CD4-positive, alpha-beta T cell treated with Interleukin-15 for 4 hours (primary cell): ENCODE measurements at places on chromosomes 12 and 14.

- no peak for DNase-seq
Observed at GRCh38 chr14:73713206-73713802, 880 bp downstream of the PNMA1 start.

DNA sequence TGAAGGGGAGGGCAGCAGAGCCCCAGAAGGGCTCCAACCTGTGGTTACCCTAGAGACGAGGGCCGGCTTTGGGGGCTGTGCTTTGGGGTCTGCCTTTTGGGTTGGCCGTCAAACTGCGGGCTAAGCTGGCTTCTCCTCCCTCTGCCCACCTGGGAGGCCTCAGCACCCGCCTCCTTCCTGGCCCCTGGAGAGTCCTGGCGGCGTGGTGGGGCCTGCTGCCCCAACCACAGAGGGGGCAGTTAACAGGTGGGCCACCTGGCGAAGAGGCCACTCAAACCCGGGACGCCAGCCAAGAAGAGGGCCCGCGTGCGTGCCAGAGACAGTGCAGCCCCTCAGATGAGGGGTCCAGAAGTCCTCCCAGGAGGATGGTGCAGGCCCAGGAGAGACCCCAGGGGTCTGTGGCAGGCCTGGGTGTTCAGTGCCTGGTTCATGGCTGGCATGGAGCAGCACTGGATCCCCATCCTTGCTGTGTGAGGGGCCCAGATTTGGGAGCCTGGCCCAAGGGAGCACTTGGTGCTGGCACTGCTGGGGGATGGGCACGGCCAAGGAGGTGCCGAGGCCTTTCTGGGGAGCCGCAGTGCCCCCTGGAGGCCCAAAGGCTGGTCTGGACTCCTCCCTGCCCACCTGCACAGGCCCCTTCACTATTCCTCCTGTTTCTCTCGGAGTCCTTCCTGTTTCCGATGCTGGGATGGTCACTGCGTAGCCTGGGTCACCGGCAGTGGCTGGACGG is 48.8 kb downstream of the LRCOL1 start:
- no peak for DNase-seq

GRCh38 chr12:47249719-47250357 is 170.1 kb upstream of the AMIGO2 start:
- no peak for DNase-seq

DNA sequence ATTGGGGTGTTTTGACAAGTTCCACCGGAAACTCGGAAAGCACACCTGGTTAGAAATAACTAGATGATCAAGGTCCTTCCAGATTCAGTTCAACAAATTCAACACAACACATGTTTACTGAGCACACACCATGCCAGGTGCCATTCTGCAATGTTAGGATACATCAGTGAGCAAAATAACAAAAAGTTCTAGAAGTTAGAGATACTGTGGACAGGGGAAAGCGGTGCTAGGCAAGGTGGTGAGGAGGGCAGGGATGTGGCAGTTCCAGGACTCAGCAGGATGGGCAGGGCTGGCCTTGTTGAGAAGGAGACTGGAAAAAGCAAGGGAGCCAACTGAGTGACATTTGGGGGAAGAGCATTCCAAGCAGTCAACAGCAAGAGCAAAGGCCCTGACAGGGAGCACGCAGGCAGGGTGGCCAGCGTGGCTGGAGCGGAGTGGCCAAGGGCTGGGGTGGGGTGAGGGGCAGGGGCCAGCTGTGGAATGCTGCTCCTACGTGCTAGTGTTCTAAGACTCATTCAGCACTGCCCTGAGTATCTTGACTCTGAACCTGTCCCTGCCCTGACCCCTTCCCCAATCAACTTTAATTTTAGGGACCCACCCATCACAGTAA is 19.4 kb upstream of the FAIM2 start:
- no peak for DNase-seq

DNA sequence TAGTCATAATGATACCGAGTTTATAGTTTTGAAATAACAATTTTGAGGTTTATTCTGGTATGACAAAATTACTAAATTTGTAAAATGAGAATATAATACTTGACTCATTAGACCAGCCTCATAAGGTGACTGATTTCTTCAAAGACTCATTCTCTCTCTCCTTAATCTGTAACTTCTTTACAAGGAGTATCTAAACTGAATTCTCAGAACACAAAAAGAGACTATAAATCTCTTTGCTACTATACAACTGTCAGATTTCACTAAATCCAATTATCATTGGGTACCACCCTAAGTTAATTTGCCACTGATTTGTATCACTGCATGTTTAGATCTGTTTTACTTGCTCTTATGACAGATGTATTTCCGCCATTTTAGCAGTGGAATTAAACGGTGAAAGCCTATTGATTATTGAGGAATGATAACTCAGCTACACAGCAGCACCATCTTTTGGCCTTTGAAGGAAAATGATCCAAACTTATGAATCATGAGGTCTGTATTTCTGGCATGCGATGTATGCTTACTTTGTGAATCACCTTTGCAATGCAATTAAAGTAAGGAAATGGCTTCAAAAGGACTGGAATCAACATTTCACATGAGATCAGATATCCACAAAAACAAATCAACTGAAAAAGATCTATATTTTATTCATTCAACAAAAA is 161.2 kb downstream of the RERGL start:
- no peak for DNase-seq

DNA sequence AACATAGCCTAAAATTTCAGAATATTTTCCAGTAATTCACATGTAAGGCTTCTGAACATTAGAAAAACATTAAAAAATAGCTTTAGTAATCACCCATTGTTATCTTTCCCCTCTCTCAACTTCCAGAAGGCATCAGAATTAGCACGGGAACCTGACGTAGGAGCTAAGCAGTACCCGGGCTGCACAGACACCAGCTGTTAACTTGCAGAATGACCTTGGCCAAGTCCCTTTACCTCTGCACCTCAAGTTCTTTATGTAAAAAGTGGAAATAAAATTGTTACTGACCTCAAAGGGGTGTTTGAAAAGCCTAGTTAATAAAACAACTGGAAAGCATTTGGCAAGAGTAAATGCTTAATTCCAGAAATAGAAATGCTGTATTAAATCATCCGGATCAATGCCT is 7.2 kb downstream of the TPH2 start:
- no peak for DNase-seq

DNA sequence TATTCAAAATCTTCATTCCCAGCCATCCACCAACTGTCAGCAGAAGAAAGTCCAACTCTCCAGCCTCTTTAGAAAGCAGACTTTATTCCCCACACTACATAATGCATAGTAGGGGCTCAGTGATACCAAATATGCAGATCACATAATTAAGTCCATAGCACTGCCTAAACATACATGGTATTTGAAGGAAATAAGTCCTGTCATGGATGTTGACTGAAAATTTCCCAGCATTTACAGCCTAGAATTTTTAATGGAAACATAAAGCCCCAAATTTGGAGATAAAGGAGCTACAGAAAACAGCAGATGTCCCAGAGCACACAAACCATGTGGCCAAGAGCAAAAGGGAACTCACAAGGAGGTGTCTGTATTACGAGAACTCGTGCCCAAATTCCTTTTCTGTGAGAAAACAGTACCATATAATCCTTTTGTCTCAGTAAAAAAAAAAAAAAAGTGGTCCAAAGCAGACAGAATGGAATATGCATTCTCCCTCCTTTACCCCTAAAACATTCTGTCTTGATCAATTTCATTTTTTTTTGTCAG is 920.5 kb downstream of the NRXN3 start:
- DNase-seq: no peak

- DNase-seq: no peak
Observed at GRCh38 chr12:70849265-70849960, 71.1 kb downstream of the PTPRR start.

DNA sequence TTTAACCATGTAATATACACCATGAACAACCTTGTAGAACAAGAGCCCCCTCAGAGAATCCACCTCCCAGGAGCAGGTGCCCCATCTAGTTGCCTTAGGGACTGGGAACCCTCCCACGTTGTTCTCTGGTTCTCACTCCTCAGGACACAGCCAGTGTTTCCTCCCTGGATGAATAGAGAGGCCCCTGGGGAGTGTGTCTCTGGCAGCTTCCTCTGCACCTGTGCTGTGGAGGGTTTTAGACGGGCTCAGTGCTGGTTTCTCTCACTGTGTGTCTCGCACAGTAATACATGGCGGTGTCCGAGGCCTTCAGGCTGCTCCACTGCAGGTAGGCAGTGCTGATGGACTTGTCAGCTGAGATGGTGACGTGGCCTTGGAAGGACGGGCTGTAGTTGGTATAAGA is 581.3 kb downstream of the TMEM121 start:
- no peak for DNase-seq

DNA sequence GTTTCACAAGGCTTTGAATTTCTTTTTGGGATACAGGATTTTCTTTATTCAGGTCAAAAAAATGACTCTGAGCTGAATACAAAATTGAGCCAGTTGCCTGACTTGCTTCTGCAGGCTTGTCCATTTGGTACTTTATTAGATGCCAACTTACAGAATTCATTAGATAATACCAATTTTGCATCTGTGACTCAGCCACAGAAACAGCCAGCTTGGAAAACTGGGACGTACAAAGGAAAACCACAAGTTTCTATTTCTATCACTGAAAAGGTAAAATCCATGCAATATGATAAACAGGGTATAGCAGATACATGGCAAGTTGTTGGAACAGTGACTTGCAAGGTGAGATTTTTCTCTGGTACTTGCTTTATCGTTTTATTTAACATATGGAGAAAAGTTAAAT is 5.8 kb downstream of the AP5M1 start:
- DNase-seq: no peak

DNA sequence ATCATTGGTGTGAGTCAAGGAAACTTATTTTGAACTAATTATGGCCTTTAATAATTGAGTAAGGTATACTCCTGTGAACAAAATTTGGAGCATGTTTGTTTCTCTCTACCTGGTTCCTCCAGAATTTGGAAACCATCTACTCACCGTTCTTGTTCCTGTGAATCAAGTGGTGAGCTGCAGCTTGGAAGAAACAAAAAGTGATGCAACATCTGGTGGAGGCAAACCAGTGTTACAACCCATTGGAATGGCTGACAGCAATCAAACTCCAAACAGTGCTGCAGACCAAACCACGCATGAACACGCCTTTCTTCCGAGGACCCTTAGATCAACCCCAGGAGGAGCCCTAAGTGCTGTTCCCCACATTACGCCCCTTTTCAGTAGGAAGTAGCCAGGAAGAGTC is 104.7 kb upstream of the VASH1 start:
- no peak for DNase-seq

DNA sequence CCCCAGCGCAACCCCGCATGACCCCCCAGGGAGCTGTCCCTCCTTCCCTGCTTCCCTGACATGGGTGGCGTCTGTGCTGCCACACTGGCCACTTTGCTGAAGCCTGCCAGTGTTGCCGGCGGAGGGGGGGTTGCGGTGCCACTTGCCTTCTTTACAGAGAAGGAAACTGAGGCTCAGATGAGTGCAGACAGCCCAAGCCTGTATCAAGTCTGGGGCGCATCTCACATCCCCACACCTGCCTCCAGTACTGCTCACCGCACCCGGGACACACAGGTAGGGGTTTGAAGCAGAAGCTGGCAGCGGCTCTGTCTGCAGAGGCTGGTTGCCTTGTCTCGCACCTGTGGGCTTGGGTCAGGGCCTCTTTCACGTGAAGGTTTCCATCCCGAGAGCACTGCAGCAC is 104.7 kb upstream of the RTL1 start:
- DNase-seq: no peak

GRCh38 chr12:55636853-55637252 is at the start of gene OR10P1:
OR10P1 (plus strand) TSS chr12:55636892; CDS start chr12:55636892, 0 bp downstream.
- no peak for DNase-seq

DNA sequence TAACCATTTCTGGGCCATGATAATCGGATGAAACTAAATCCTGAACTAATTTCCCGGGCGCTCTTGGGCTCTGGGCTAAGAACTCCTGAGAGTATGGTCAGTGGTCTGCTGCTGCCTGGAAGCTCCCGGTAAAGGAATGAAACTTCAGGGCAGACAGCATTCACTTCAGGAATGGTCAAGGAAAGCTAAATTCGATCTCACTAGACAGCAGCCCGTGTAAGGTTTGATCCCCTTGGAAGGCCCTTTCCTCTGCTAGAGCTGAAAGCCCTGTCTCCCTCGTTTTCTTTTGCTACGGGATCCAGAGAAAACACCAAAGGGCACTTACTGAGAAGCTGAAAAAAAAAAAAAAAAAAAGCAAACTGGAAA is 680 bp downstream of the ASB8 start:
- no peak for DNase-seq

DNA sequence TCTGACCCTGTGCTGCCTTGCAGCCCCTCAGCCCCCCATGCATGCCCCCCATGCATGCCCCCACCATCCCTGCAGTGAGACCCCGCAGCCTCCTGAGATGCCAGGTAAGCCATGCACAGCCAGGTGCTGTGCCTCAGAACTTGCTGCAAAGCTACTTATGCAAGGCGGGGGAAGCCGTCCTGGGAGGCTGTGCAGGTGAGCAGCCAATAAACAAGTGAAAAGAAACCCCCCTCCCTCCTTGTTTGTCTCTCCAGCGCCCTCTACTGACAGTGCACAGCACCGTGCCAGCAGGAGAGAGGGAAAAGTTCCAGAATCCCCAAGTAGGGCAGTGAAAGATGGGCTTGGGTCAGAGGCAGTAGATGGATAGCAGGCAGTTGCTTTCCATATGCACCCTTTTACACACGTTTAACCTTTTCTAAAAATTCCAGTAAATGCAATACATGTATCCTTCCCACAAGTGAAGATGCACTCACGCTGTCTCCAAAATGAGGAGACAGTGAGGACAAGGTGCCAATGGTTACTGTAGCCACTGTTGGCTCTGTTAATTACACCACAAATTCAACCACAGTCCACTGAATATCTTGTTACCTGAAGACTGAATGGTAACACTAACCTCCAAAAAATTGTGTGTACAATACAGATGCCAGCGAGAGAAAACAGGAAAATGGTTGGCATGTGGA is 18.0 kb downstream of the TNFAIP2 start:
- DNase-seq: no peak

DNA sequence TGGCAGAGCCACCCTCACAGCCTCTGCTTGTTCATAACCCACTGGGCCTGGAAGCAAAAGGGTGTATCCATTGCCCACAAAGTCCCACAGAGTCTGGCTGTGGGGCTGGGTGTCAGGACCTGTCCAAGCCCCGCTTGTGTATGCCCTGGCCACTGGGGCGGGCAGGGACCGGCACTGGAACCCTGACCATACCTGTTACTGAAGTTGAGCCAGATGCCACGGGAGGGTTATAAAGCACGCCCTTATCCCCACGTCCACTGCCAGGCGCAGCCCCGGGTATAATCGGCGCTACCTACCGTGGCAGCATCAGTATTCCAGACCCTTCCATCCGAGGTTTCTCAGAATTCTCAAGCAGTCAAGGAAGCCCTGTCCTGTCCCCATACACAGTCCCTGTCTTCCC is 40.8 kb downstream of the PHETA1 start:
- no peak for DNase-seq

GRCh38 chr12:120678572-120678971 is 8.4 kb upstream of the MLEC start:
- DNase-seq: no peak

DNA sequence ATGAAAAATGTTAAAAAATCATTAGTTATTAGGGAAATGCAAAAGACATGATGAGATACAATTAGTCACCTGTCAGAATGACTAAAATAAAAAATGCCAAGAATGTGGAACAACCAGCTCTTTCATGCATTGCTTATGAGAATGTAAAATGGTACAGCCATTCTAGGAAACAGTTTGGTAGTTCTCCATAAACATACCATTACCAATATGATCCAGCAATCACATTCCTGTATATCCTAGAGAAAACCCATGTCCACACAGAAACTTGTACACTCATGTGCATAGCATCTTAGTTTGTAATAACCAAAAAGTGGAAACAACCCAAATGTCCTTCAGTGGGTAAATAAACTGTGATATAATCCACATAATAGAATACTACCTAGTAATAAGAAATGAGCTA is 245.7 kb downstream of the FUT8 start:
- no peak for DNase-seq
